ENCODE measurements at places on chromosomes 1 and 21. TPM values are rescaled to one million over a fixed set of nuclear protein-coding genes. Genes with fewer than 3 reads are reported as not detected.
A peak's percentile ranks its signal among the peaks of the same experiment; 100 is the strongest.

DNA sequence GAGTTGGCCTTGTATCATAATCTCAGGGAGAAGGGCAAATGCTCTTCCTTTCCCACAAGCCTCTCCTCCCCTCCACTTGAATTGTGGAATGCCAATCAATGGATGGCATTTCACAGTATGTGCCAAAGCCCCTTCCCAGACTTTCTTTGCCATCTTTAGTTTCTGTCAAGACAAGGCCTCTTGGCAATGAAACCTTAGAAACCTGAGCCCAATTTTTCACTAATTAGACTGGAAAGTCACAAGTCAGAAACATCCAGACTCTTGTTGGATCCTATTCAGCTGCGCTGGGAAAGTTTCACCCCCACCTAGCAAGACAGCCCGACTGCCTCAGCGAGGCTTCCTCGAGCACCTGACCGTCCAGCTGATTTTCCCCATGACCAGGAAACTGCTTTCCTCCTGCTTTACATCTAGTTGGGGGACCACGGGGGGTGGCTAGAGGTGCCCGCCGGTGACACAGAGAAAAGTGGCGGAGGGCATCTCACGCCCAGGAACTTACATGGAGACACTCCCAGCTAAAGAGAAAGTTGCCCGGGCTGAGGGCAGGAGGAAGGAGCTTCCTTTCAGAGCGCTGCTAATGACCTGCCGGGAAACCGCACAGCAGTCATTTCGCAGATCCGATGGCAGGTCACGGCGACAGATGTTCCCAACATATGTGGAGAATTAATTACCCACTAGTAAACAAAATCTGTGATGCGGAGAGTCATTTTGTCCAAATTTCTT lies 302.6 kb upstream of the RRP15 start:
- no peaks in the 10 kb centered on the region for H3K27me3 ChIP-seq
- DNase-seq, result no peak
- H3K4me3 ChIP-seq, result no peak overlapping the region
- H3K27ac ChIP-seq, result no peak overlapping the region

- no peak for DNase-seq
- H3K27ac ChIP-seq, result no peak overlapping the region
- no peaks in the 10 kb centered on the region for H3K36me3 ChIP-seq
Observed at GRCh38 chr1:199837321-199837720, 190.2 kb upstream of the NR5A2 start.

DNA sequence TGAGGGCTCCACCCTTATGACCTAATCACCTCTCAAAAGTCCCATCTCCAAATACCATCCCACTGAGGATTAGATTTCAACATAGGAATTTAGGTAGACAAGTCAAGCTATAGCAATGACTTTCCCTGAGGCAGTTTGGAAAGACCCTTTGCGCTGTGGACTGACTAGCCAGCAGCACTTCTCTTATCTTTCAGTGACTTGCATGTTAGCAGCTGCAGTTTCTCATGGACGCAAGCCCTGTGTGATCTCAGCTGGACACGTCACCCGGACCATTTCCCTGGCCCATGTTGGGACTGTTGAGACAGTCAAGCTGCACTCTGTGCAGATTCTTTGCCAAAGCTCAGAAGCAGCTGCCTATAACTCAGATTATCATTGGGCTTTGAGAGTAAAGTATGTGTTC lies 408.1 kb upstream of the USP24 start:
- H3K27me3 ChIP-seq, result no peaks in the 10 kb centered on the region
- H3K4me1 ChIP-seq, result no peaks in the 10 kb centered on the region
- DNase-seq, result peak; percentile 78
- no peak overlapping the region for H3K4me3 ChIP-seq
- peak overlapping the region; percentile 2 for H3K27ac ChIP-seq

GRCh38 chr21:34343838-34344381 lies 19.9 kb upstream of the KCNE2 start:
- H3K4me3 ChIP-seq, result no peak overlapping the region
- no peaks in the 10 kb centered on the region for H3K27me3 ChIP-seq
- H3K27ac ChIP-seq, result no peak overlapping the region
- H3K4me1 ChIP-seq, result peaks cover 22% of the 10 kb centered on the region
- H3K36me3 ChIP-seq, result no peaks in the 10 kb centered on the region

DNA sequence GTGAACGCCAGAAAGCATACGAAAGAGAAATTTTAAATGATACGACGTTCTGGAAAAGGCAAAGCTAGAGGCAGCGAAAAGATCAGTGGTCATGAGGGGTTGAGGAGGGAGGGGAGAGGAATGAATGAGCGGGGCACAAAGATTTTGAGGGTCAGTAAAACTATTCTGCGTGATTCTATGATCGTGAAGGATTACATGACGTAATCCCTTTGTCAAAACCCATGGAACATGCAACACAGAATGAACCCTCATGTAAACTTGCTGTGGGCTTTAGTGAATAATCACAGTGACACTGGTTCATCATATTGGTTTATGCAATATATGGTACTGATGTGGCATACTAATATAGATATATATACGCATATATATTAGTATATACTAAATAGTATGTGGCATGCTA lies 13.0 kb downstream of the LRRC38 start:
- H3K4me3 ChIP-seq, result no peak overlapping the region
- no peaks in the 10 kb centered on the region for H3K36me3 ChIP-seq
- no peak for DNase-seq
- H3K27ac ChIP-seq, result no peak overlapping the region
- H3K27me3 ChIP-seq, result no peaks in the 10 kb centered on the region
- no peaks in the 10 kb centered on the region for H3K4me1 ChIP-seq

- no peak for DNase-seq
- no peak overlapping the region for H3K4me3 ChIP-seq
- H3K27me3 ChIP-seq, result no peaks in the 10 kb centered on the region
- no peaks in the 10 kb centered on the region for H3K4me1 ChIP-seq
- no peak overlapping the region for H3K27ac ChIP-seq
Observed at GRCh38 chr21:42461185-42461520, 34.9 kb downstream of the RSPH1 start.

DNA sequence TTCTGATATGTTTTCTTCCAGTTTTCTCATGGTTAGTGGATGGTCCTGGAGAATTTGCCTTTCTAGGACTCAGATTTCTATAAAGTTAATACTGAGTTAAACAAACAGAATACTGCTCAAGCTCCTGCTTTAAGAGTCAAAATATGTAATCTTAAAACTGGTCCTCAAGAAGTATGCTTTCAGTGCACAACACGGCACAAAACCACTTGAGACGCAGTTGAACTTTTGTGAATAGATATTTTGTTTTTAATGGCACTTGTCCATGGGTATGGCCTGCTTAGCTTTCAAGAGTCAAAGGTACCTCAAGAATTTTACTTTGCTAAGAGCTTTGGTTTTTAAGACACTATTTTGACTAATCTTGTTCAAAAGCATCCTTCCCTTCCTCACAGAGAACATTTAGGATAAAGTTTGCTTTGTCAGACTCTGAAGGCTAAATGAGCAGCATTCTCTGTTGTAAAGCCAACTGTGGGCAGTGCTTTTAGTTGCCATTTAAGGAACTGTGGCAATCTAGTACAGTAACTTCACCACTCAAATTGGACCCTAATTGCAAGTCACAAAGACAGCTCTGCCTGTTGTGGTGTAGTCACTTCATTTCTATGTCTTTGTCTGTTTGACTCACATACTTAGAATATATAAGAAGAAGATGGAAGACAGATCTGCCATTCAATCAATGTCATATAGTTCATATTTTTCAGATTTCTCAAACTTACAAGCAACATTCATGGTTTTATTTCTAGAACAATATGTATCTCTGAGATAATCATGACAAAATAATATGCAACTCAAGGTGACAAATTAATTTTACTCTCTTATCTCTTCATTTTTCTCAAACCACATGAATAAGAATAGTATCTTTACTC lies 28.8 kb downstream of the SAMD13 start:
- no peaks in the 10 kb centered on the region for H3K36me3 ChIP-seq
- DNase-seq, result no peak
- H3K27me3 ChIP-seq, result no peaks in the 10 kb centered on the region
- H3K27ac ChIP-seq, result no peak overlapping the region

- H3K36me3 ChIP-seq, result no peaks in the 10 kb centered on the region
- H3K4me3 ChIP-seq, result no peak overlapping the region
- no peaks in the 10 kb centered on the region for H3K4me1 ChIP-seq
- H3K27me3 ChIP-seq, result no peaks in the 10 kb centered on the region
Observed at GRCh38 chr1:226764533-226764932, 25.5 kb upstream of the ITPKB start.

DNA sequence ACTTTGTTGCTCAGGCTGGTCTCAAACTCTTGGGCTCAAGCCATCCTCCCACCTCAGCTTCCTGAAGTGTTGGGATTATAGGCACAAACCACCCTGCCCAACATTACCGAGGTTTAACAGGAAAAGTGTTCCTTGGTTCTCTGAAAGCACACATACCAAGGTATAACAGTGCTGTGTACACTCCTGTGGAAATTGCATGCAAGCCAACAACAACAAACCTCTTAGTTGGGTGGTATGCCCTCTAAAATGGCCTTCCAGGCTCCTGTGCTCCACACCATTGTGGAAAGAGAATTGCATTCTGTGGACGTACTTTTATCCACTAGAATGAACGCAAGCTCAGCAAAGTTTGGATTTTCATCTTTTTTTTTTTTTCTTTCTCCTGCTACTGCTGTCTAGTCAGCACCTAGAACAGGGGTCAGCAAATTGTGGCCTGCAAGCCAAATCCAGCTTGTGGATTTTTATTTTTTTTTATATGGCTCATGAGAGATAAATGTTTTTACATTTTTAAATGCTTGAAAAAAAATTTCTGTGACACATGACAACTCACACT lies 192.2 kb upstream of the TNR start:
- DNase-seq, result no peak
- no peaks in the 10 kb centered on the region for H3K27me3 ChIP-seq
- peaks cover 12% of the 10 kb centered on the region for H3K36me3 ChIP-seq
- no peak overlapping the region for H3K4me3 ChIP-seq
- H3K27ac ChIP-seq, result no peak overlapping the region
- H3K4me1 ChIP-seq, result no peaks in the 10 kb centered on the region

- no peaks in the 10 kb centered on the region for H3K36me3 ChIP-seq
- H3K27ac ChIP-seq, result no peak overlapping the region
- no peaks in the 10 kb centered on the region for H3K27me3 ChIP-seq
- DNase-seq, result no peak
- peaks cover 11% of the 10 kb centered on the region for H3K4me1 ChIP-seq
- H3K4me3 ChIP-seq, result no peak overlapping the region
Observed at GRCh38 chr1:214458541-214458940, 92.9 kb downstream of the PTPN14 start.

Gene ACOT11
- total RNA-seq, result 9.1 TPM

Gene PRPF38B
- 11.1 TPM for total RNA-seq

Gene FMO4
- total RNA-seq, result 11.8 TPM

Measured in right atrium auricular region (tissue), 2 donors.